ENCODE measurements at places on chromosomes 7 and 10. TPM values are rescaled to one million over a fixed set of nuclear protein-coding genes. Genes with fewer than 3 reads are reported as not detected.

The TWIST1 gene
- not detected for total RNA-seq

GRCh38 chr10:89852872-89853271, 151.5 kb downstream of the KIF20B start:
- DNase-seq: no peak

DNA sequence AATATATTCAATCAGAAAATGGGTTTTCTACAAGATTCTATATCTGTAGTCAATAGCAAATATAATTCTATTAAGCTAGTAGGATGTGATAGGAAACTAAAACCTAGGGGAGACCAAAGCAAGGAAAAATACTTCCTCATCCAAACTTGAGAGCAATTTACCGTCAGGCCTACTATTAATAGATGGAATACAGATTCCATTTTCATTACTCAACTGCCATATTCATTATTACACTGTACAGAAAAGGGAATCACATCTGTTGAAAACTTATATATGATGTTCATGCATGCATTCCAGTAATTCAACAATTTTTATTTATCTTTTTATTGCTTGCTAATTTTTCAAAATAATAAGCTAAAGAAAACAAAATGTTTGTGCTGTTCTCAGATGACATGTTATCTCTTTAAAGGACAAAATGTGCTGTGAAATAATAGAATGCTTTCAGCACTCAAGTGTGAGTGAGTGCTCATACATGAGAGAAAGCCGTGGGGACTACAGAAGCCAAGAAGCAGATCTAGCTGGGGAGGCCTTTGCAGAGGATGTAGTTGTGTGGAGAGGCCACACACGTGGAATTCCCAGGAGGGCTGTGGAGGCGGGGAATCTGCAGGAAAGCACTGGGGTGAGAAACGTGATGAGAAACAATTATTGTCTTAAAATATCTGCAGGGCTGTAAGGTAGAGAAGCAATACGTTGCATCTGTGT, 110.0 kb downstream of the EGFR start:
- no peak for DNase-seq

GRCh38 chr10:31140716-31141115, 109.1 kb upstream of the ZNF438 start:
- DNase-seq: no peak

The ELMO1 gene
- 137 TPM for total RNA-seq

DNA sequence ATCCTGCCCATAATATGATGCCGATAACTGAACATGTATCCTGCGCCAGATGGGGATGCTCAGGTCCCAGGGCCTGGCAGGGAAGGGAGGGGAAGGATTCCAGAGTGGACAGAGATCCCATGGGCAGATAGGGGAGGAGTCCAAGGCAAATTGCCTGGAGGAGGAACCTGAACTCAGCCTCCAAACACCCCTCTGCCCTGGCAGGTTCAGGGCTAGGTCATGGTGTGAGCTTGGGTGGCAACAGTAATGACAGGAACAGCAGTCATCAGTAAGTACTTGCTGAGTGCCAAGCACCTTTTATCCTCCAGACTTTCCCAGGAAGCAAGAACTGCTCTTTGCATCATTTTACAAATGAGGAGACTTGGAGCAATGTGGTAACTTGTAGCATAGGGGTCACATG, 3.8 kb upstream of the PALD1 start:
- DNase-seq: no peak

DNA sequence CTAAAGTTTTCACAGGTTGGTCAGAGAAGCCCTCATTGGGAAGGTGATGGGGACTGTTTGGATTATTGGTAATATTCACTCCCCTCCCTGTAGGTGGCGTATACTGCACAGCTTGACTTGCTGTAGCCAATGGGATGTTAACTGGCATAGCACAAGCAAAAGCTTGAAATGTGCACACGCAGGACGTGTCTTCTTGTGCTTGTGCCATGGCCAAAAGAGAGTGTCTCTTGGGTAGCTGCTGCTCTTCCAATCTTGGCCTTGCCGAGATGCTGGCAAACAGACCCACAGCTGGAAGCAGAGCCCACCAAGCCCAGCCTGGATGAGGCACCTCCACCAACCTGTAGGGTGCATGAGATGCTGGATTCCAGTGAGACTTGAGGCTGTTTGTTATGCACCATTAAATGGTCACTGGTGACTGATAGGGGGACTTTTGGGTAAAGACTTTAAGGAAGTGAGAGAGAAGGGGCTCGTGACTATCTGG, 266.0 kb downstream of the GRID1 start:
- DNase-seq: no peak

- no peak for DNase-seq
Observed at GRCh38 chr7:148115308-148115707, 475.3 kb upstream of the C7orf33 start.

DNA sequence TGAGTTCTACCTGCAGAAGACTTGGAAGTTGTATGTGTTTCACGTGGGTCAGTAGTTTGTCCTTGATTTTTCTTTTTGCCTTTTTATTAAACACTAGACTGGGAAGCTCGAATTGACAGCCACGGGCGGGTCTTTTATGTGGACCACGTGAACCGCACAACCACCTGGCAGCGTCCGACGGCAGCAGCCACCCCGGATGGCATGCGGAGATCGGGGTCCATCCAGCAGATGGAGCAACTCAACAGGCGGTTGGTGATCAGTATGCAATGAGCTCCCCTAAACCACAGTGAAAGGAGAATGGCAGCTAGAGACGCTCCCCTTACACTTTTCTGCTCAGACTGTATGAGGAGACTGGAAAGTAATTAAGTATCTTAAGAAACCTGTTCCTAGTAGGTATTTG, 126.7 kb upstream of the STK17A start:
- no peak for DNase-seq

DNA sequence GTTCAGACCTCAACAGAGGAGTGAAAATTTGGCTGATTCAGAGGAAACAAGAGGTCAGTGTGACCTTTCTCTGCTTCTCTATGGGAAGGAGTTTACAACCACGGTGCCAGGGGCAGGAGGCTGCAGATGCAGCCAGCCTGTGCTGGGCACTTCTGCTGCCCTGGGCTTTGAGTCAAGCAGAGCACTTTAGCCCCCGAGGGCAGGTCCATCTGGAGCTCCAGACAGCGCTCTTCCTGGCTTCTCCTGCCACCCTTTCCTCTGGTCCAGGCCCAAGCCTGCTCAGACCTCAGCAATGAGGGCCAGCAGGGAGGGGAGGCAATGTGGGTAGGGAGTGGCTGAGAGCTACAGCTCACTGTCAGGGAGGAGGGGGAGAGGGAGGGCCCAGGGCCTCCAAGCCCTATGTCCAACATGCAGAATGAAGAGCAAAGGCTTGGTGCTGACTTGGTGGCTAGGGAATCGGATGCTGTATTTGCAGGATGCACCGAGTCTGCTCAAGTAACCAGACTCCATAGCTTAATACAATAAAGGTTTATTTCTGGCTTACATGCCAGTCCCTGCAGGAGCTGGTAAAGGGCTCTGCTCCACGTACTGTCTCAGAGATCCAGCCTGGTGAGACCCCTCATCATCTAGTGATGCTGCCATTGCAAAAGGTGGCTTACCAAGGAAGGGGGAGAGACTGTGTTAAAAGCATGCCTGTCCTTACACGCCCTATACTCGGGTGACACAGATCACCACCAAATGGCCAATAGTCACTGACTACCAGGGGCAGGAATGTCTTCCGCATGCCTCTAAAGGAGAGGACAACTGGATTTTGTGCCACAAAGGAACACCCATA, 481.6 kb downstream of the RPS24 start:
- no peak for DNase-seq

GRCh38 chr10:8282340-8282739, 227.9 kb downstream of the GATA3 start:
- no peak for DNase-seq

The PVRIG gene
- total RNA-seq: 20.8 TPM

- no peak for DNase-seq
Observed at GRCh38 chr7:45220846-45221618, 63.4 kb downstream of the RAMP3 start.

DNA sequence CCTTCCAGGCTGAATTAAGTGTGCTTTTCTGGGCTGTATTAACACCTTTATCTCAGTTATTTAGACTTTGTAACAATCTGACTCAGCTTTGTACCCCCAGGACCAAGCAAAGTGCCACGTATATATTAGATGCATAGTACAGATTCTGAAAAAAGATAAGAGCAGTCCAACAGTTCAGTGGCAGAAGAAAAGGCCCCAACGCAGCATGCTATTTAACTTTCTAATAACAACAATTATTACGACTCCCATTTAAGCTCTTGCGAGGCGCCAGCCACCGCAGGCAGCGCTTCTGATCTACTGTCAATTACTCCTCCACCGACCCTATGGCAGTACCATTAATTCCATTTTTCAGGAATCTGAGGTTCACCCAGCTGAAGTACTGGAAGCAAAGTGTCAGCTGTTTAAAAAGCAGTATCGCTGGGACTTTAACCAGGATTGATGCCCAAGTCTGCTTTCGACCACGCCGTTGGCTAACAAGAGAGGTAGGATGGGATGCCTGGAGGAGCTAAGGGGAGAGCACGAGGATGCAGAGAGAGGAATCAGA, 638 bp downstream of the LIPA start:
- DNase-seq: no peak

DNA sequence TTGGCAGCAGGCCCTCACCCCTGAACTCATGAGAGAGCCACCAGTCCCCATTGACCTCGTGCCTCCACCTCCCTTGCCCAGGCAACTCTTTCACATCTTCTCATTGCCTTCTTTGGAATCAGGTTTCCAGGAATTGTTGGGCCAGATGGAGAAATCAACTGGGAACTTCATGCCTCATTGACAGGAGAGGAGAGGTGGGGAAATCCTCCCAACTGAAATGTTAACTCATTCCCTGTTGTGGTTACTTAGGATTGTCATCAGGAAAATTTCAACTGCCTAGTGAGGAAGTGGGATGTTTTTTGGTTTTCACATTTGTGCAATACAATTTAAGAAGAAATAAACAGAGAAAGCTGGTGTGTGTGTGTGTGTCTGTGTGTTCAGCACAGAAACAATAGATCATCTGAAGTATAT, 106.6 kb upstream of the INHBA start:
- no peak for DNase-seq

DNA sequence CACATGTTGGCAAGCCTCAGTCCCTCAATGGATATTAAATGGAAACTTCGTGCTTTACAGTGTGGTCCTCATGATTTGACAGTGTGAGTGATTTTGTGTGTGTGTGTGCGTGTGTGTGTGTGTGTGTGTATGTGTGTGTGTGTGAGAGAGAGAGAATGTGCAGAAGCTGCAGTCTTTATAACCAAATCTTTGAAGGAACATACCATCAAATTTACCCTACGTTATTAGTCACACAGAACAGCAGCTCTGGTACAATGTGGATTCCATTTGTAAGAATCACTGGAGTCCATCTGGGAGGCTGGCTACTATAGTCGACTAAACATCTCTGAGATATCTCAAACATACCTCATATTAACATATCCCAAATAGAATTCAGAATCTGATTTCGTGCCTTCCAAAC, 928.0 kb upstream of the POT1 start:
- no peak for DNase-seq

The HOGA1 gene
- total RNA-seq: not detected

GRCh38 chr10:17673471-17674061, 29.6 kb downstream of the STAM start:
- no peak for DNase-seq

The TSPAN33 gene
- total RNA-seq: 8.1 TPM

DNA sequence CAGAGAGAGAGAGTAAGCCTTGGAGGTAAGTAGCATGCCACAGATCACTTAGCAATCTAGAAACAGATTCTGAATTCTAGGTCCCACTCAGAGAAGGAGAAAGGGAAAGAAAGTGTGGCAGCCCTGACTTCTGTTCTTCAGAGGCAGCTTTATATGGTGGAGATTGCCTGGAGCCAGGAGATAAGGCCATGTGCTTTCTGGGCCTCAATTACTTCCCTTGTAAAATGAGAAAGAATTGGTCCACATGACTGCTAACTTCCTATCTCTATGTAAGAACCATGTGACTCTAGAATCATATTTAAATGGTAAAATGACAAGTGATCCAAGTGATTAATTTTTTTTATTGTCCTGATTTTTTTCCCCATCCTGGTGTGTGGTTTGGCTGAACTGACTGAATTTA, 64.1 kb downstream of the HHEX start:
- DNase-seq: no peak

The ZWINT gene
- total RNA-seq: 88.3 TPM

GRCh38 chr7:150916670-150917069, 61.5 kb downstream of the KCNH2 start:
- DNase-seq: no peak
